ENCODE measurements at places on chromosomes 13 and 19. TPM values are rescaled to one million over a fixed set of nuclear protein-coding genes. Genes with fewer than 3 reads are reported as not detected.

DNA sequence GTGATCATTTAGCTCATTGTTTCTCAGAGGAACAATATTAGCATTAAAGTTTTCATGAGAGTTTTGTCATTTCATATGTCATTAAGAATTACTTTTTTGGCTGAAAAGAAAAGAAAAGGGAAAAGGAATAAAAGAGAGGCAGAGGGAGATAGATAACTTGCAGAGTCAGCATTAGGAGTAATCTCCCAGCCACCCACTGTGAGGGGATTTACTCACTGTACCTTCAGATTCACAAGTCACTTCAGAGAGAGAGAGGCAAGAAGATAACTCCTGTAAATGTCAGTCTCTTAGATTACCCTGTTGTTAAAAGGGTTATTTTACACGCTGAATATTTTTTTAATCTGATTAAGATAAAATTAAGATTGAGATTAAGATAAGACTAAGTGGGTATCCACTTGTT lies 125.2 kb downstream of the POU4F1 start:
- no peak for DNase-seq
- H3K4me1 ChIP-seq, result no peaks in the 10 kb centered on the region
- H3K36me3 ChIP-seq, result no peaks in the 10 kb centered on the region

- H3K4me1 ChIP-seq, result peaks cover 17% of the 10 kb centered on the region
- H3K27me3 ChIP-seq, result peaks cover 49% of the 10 kb centered on the region
- DNase-seq, result peak; percentile 65
Observed at GRCh38 chr19:1672038-1672768, 19.8 kb upstream of the TCF3 start.

Gene TMPRSS9
- total RNA-seq, result not detected

Gene PTPRS
- 2.8 TPM for total RNA-seq

GRCh38 chr13:20997301-20998161 lies 63.9 kb downstream of the LATS2 start:
- H3K36me3 ChIP-seq, result no peaks in the 10 kb centered on the region
- H3K27ac ChIP-seq, result no peak overlapping the region
- H3K4me1 ChIP-seq, result no peaks in the 10 kb centered on the region
- no peaks in the 10 kb centered on the region for H3K27me3 ChIP-seq
- no peak overlapping the region for H3K4me3 ChIP-seq
- DNase-seq, result no peak

DNA sequence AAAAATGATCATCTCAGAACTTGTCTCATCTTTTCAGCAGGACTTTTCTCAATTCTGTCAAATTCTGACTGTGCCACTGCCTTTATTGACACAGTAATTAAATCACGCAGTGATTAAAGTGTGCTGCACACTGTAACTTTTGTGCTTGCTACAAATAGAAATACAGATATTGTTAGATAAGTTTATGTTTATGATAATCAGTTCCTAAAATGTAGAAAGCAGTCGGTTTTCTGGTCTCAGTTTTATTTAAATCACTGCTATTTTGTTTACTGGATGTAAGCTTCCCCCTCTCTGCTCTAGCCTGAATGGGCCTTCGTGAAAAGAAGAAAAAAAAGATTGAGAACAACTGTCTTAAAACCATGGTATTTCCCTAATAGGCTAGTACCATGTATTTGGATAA lies 258.8 kb upstream of the STARD13 start:
- peaks cover 47% of the 10 kb centered on the region for H3K4me1 ChIP-seq
- H3K27ac ChIP-seq, result peak overlapping the region; percentile 99
- no peak for DNase-seq
- H3K4me3 ChIP-seq, result peak overlapping the region; percentile 81
- H3K36me3 ChIP-seq, result peaks cover 8% of the 10 kb centered on the region
- H3K27me3 ChIP-seq, result no peaks in the 10 kb centered on the region

Gene EBPL
- 35.6 TPM for total RNA-seq

Gene SSBP4
- total RNA-seq, result 102 TPM

Gene PSG11
- total RNA-seq, result not detected

DNA sequence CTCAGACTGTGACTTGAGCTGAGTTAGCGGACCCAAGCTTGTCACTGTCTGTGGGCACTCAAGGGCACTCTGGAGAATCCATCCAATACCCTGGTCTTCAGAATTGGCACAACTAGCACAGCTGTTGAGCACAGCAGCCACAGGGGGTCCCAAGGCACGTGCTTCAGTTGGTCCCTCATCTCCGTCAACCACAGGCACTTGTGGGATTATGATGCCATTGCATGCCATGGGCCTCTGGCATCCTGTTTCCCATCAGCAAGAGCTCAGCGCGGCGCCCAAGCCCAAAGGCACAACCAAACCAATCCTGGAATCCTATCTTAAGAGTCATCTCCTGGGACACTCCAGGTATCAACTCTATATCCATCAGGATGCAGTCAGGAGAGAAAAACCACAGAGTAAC lies 3.7 kb upstream of the B3GNT8 start:
- no peak overlapping the region for H3K4me3 ChIP-seq
- H3K27me3 ChIP-seq, result no peaks in the 10 kb centered on the region
- peaks cover 24% of the 10 kb centered on the region for H3K4me1 ChIP-seq
- DNase-seq, result no peak
- no peak overlapping the region for H3K27ac ChIP-seq
- H3K36me3 ChIP-seq, result peaks cover 10% of the 10 kb centered on the region

- H3K4me1 ChIP-seq, result no peaks in the 10 kb centered on the region
- no peak for DNase-seq
- H3K36me3 ChIP-seq, result no peaks in the 10 kb centered on the region
- H3K27me3 ChIP-seq, result no peaks in the 10 kb centered on the region
Observed at GRCh38 chr13:93951108-93951507, 528.4 kb downstream of the DCT start.

DNA sequence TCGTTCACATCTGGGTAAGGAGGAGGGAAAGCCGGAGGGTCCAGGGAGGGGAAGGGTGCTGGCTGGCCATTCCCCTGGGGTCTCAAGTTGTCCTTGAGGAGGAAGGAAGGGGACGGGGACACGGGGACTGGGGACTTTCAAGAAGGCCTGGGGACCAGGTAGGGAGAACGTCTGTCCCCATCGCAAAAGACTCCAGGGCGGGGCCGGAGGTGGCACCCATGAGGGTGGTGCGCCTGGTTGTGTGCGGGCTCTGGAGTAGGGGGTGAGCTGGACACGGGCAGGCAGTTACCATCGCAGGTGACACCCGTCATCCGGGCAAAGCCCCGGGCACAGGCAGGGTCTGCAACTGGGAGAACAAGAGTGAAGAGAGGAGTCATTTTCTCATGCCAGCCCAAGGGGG lies 23.4 kb downstream of the FBN3 start:
- no peaks in the 10 kb centered on the region for H3K4me1 ChIP-seq
- no peak overlapping the region for H3K4me3 ChIP-seq
- H3K27ac ChIP-seq, result no peak overlapping the region
- H3K36me3 ChIP-seq, result no peaks in the 10 kb centered on the region
- peaks cover 6% of the 10 kb centered on the region for H3K27me3 ChIP-seq

DNA sequence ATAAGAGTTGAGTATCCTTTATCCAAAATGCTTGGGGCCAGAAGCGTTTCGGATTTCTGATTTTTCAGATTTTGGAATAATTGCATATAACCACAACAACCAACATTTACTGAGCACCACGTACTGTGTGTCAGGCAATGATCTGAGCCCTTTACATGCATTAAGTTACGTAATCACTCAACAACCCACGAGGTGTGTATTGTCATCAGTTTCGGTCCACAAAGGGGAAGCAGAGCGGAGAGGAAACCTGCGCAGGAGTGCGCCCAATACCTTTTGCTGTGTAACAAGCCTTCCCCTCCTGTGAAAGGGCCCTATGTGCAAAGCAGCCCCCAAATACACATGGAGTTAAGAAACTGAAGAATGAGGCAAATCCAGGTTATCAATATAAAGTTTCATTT lies 20.7 kb upstream of the NLRP12 start:
- H3K4me1 ChIP-seq, result peaks cover 6% of the 10 kb centered on the region
- H3K36me3 ChIP-seq, result no peaks in the 10 kb centered on the region
- DNase-seq, result no peak
- peaks cover 18% of the 10 kb centered on the region for H3K27me3 ChIP-seq
- no peak overlapping the region for H3K4me3 ChIP-seq

Gene IFNL1
- total RNA-seq, result not detected

DNA sequence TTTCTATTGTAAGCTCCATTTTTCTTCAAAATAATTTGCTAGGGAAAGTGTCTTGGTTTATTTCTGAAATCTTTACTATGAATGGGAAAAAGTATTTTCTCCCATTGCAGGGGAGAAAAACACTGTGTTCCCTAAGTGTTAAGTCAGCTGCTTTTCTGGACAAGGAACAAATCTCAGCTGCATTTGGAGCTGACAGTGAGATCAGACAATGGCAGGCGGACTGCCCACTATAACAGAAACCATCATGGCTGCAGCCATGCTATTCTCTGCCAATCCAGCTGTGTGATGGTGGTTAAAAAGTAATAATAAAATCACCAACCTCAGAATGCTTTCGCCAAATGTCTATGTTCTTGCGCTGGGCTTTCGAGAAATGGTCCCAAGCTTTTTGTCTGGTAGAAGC lies 302.7 kb downstream of the DNAJC15 start:
- DNase-seq, result no peak
- no peak overlapping the region for H3K4me3 ChIP-seq

DNA sequence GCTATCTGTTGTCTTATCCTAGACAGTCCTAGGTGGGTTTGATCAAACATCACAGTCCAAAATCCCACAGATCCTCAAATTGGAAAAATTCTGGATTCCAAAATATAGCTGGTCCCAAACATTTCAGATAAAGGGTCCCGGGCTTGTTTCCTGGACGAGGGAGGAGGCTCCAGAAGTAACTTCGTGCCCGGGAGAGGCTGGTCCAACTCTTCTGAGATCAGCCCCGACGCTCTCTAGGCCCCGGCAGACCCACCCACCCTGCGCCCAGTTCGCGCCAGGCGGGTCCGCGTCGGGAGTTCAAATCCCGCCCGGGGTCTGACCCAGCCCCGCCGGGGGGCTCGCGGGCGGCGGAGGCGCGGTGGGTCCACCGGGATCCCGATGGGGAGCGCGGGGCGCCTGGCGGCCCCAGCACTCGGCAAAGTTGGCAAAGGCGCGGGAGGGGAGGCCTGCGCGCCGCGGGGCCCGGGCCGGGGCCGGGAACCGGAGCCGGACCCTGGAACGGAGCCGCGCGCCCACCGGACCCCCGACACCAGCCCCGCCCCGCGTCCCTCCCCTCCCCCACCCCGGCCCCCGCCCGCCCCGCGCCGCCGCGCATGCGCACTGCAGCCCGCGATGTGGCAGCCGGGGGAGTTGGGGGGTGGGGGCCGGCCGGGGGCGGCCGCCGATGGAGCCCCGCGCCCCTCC lies 513 bp downstream of the MIER2 start:
- H3K4me1 ChIP-seq, result peaks cover 56% of the 10 kb centered on the region
- peak overlapping the region; percentile 69 for H3K27ac ChIP-seq

GRCh38 chr13:106029676-106030290 lies 505.7 kb downstream of the EFNB2 start:
- H3K4me3 ChIP-seq, result no peak overlapping the region
- peaks cover 2% of the 10 kb centered on the region for H3K27me3 ChIP-seq
- no peaks in the 10 kb centered on the region for H3K4me1 ChIP-seq
- H3K27ac ChIP-seq, result no peak overlapping the region
- DNase-seq, result no peak
- no peaks in the 10 kb centered on the region for H3K36me3 ChIP-seq

DNA sequence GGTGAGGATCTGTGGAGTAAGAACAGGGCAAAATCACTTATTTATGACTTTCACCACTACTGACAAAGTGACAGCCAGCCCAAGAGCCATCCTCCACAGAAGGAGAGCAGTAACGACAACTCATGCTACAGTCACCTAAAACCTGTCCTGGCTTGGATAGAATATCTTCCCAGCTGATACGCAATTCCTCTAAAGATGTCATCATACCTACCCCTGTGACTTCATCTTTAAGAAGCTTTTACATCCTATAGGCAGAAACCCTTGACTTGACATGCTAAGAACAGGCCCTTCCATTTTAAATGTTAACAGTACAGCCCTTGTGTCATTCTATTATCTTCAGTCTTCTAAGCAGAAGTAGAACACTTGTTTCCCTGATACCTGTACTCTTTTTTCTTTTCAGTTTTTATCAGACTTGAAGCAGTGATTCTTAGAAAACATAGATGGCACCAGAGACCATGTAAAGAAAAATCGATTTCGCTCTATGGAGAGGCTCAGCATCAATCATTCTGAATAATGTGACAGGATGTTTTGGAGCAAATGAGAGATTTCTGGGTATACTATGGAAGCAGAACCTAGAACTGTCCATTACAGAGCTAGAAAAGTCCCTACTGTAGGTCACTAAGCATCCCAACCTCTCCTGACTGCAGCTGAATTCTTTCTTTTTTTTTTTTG lies 20.1 kb downstream of the STOML3 start:
- no peak overlapping the region for H3K4me3 ChIP-seq
- H3K27me3 ChIP-seq, result peaks cover 7% of the 10 kb centered on the region
- no peak overlapping the region for H3K27ac ChIP-seq
- no peaks in the 10 kb centered on the region for H3K4me1 ChIP-seq
- DNase-seq, result no peak

Gene PRRG2
- total RNA-seq, result 1.5 TPM

GRCh38 chr13:66887088-66887487 lies 343.0 kb downstream of the PCDH9 start:
- no peak overlapping the region for H3K27ac ChIP-seq
- no peak for DNase-seq
- H3K4me3 ChIP-seq, result no peak overlapping the region
- no peaks in the 10 kb centered on the region for H3K27me3 ChIP-seq
- no peaks in the 10 kb centered on the region for H3K36me3 ChIP-seq

Gene CLIP3
- total RNA-seq, result 1.2 TPM

GRCh38 chr13:30607908-30608307 lies 9.8 kb upstream of the USPL1 start:
- peaks cover 23% of the 10 kb centered on the region for H3K4me1 ChIP-seq
- no peak overlapping the region for H3K4me3 ChIP-seq
- DNase-seq, result peak; percentile 81
- no peak overlapping the region for H3K27ac ChIP-seq

GRCh38 chr13:80400164-80400864 lies 59.4 kb upstream of the SPRY2 start:
- peaks cover 28% of the 10 kb centered on the region for H3K4me1 ChIP-seq
- H3K27me3 ChIP-seq, result no peaks in the 10 kb centered on the region
- H3K36me3 ChIP-seq, result no peaks in the 10 kb centered on the region
- H3K27ac ChIP-seq, result no peak overlapping the region

Gene NLRP4
- not detected for total RNA-seq

Gene MAG
- 0.20 TPM for total RNA-seq

- no peaks in the 10 kb centered on the region for H3K36me3 ChIP-seq
- H3K4me3 ChIP-seq, result no peak overlapping the region
- no peak overlapping the region for H3K27ac ChIP-seq
- no peaks in the 10 kb centered on the region for H3K4me1 ChIP-seq
- no peak for DNase-seq
- H3K27me3 ChIP-seq, result no peaks in the 10 kb centered on the region
Observed at GRCh38 chr13:35879111-35879510, 252.1 kb downstream of the DCLK1 start.

- H3K4me1 ChIP-seq, result peaks cover 3% of the 10 kb centered on the region
- no peak for DNase-seq
- H3K27ac ChIP-seq, result no peak overlapping the region
- no peaks in the 10 kb centered on the region for H3K36me3 ChIP-seq
- peaks cover 3% of the 10 kb centered on the region for H3K27me3 ChIP-seq
- H3K4me3 ChIP-seq, result no peak overlapping the region
Observed at GRCh38 chr13:75877071-75877470, 240.9 kb downstream of the LMO7 start.
